Heart right ventricle (tissue), 16 donors: ENCODE measurements at places on chromosomes 5 and 9. TPM values are rescaled to one million over a fixed set of nuclear protein-coding genes. Genes with fewer than 3 reads are reported as not detected.

Gene LCN1
- total RNA-seq = 0.32 TPM

Gene SLC46A2
- total RNA-seq = not detected

Gene DND1
- 0.40 TPM for total RNA-seq

Gene GLRA1
- total RNA-seq = not detected

Gene PCDHGA7
- total RNA-seq = 8.8 TPM

Gene IL5
- not detected for total RNA-seq

Gene HACD4
- 0.58 TPM for total RNA-seq

Gene ECSCR
- 23.3 TPM for total RNA-seq

GRCh38 chr5:108625654-108626053 is 122.0 kb upstream of the FER start:
- no peaks in the 10 kb centered on the region for H3K4me1 ChIP-seq
- no peaks in the 10 kb centered on the region for H3K36me3 ChIP-seq
- no peak overlapping the region for H3K4me3 ChIP-seq
- no peak for DNase-seq
- H3K27ac ChIP-seq = no peak overlapping the region

- no peaks in the 10 kb centered on the region for H3K27me3 ChIP-seq
- peaks cover 28% of the 10 kb centered on the region for H3K4me1 ChIP-seq
- DNase-seq = no peak
- no peak overlapping the region for H3K27ac ChIP-seq
- H3K4me3 ChIP-seq = no peak overlapping the region
- H3K36me3 ChIP-seq = peaks cover 27% of the 10 kb centered on the region
Observed at GRCh38 chr5:138468966-138469539, 3.8 kb downstream of the EGR1 start.

GRCh38 chr5:151126199-151126645 is 31.4 kb downstream of the ANXA6 start:
- H3K4me1 ChIP-seq = peaks cover 15% of the 10 kb centered on the region
- no peaks in the 10 kb centered on the region for H3K27me3 ChIP-seq

DNA sequence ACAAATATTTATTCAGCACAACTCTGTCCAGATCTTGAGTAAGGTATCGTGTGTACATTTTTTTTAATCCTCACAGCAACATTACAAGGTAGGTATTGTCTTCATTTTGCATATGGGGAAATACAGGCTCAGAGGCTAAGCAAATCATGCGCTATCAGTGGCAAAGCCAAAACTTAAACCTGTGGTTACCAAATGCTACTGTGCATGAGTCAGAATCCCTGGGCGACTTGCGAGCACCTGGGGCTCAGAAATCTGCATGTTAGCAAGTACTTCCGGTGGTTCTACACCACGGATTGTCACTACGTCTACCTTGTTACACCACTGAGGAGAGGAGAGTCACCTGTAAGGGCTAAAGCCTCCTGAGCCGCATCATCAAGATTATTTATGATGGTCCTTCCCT is 21.3 kb downstream of the C5orf58 start:
- H3K4me1 ChIP-seq = no peaks in the 10 kb centered on the region
- H3K27ac ChIP-seq = no peak overlapping the region
- no peak for DNase-seq
- H3K4me3 ChIP-seq = no peak overlapping the region

- H3K4me1 ChIP-seq = peaks cover 57% of the 10 kb centered on the region
- DNase-seq = no peak
- no peak overlapping the region for H3K4me3 ChIP-seq
- no peaks in the 10 kb centered on the region for H3K36me3 ChIP-seq
Observed at GRCh38 chr5:167952278-167952995, 339.0 kb upstream of the WWC1 start.

- peaks cover 17% of the 10 kb centered on the region for H3K4me1 ChIP-seq
- H3K36me3 ChIP-seq = no peaks in the 10 kb centered on the region
- peak overlapping the region; percentile 36 for H3K4me3 ChIP-seq
- peaks cover 70% of the 10 kb centered on the region for H3K27me3 ChIP-seq
- no peak overlapping the region for H3K27ac ChIP-seq
- no peak for DNase-seq
Observed at GRCh38 chr9:137168904-137169856, 671 bp downstream of the LRRC26 start.

- H3K27ac ChIP-seq = no peak overlapping the region
- H3K4me3 ChIP-seq = no peak overlapping the region
- H3K27me3 ChIP-seq = no peaks in the 10 kb centered on the region
Observed at GRCh38 chr5:173557123-173557903, 59.1 kb downstream of the BOD1 start.

DNA sequence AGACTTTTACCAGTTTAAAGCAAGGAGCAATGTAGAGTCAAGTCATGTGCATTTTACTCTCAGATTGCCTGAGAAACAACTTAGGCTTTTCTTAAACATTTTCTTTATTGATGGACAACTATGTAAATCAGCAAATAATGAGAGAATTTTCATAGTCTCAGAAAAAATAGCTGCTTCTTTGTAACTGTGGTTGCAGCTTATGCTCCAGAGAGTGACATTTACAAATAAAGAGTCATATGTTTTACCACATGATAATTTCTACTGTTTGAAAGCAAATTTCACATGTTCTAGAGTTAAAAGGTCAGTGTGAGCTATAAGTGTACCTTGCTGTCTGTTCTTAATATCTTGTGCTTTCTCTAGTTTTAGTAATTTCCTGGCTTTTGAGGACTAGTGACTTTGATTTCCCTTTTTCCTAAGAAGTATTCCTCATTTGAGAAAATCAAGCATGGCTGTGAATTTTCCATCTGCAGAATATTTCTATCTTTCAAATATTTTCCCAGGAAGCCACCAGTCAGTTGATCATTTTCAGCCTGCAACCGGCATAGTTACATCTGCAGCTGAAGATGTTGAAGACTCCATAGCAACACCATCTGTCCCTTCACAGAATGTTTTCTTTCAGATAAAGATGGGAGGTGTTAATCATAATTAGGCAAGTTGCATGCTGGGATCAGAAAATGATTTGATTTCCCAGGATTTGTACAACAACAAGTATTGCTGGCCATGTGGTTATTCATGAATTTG is 229.9 kb downstream of the SGCD start:
- no peak overlapping the region for H3K4me3 ChIP-seq
- H3K36me3 ChIP-seq = no peaks in the 10 kb centered on the region
- no peaks in the 10 kb centered on the region for H3K27me3 ChIP-seq
- peaks cover 6% of the 10 kb centered on the region for H3K4me1 ChIP-seq
- no peak overlapping the region for H3K27ac ChIP-seq

- H3K27me3 ChIP-seq = peaks cover 5% of the 10 kb centered on the region
- H3K4me3 ChIP-seq = no peak overlapping the region
- no peak for DNase-seq
Observed at GRCh38 chr5:39192450-39193160, 26.8 kb downstream of the FYB1 start.

DNA sequence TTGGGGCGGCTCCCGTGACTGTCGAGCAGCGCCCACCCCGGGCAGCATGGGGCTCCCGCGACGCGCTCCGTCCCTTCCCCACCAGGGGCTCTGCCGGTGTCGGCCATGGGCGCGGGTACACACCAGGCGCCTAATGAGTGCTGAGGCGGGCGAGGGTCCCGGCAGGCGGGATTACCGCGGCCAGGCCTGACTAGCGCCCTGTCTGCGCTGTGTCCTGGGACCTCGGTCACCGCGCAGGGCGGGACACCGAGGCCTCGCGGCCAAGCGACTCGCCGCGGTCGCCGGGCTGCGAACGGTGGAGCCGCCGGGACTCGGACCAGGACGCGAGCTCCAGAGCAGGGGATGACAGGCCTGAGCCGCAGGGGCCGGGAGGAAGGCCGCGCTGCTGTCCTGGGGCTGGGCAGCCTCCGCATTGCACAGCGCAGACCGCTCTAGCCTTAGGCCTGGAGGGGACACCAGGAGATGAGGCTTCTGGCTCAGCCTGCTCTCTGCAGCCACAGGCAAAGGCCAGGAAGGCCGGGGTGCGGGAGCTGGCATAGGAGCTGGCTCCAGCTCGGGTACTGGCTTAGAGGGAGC is 14.1 kb downstream of the LCN10 start:
- peak overlapping the region; percentile 97 for H3K4me3 ChIP-seq
- DNase-seq = peak; percentile 49
- H3K36me3 ChIP-seq = peaks cover 35% of the 10 kb centered on the region
- H3K27ac ChIP-seq = peak overlapping the region; percentile 85
